Mucosa of gallbladder (tissue), 1 donor: ENCODE measurements at places on chromosomes 3 and 15. TPM values are rescaled to one million over a fixed set of nuclear protein-coding genes. Genes with fewer than 3 reads are reported as not detected.

DNA sequence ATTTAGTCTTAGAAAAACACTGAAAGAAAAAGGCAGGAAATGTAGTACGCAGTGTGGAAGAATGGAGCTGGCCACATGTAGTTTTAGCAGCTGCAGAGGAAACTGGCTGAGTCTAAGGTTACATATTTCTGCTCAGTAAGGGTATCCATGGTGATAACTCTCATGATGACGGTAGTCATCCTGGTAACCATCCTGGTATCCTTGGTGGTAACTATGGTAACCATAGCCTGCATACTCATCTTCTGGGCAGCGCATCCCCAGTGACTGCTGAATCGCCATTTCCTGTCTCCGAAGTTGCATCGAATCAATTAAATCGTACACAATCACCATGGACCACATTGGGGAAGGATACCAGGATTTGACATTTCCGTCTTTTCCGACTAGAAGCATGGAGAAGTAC lies 35.7 kb downstream of the CCDC80 start:
- DNase-seq: no peak

DNA sequence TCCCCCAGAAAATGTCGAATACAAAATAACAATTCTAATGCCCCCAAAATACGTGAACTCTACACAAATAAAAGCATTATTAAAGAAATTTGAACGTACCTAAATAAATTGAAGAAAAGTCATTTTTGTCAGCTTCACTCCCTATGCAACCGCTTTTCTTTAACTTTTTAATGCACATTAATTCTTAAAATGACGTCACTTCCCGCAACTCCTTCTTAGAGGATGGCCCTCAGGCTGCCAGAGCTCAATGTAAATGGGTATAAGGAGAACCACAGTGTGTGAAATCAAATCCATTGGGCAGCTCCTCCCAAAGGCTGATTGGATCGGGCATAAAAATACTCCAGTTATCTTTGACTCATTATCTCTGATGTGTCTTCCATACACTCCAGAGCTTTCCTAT lies 736.9 kb downstream of the GBE1 start:
- DNase-seq: no peak

Gene RAD18
- 8.8 TPM for total RNA-seq

Gene KCNAB1
- total RNA-seq: 1.6 TPM

Gene CYP1A1
- 13.8 TPM for total RNA-seq

GRCh38 chr15:78766041-78766440 lies 45.2 kb downstream of the ADAMTS7 start:
- no peak for DNase-seq

Gene ZMYND10
- 2.2 TPM for total RNA-seq

Gene MAGEL2
- total RNA-seq: 0.40 TPM

DNA sequence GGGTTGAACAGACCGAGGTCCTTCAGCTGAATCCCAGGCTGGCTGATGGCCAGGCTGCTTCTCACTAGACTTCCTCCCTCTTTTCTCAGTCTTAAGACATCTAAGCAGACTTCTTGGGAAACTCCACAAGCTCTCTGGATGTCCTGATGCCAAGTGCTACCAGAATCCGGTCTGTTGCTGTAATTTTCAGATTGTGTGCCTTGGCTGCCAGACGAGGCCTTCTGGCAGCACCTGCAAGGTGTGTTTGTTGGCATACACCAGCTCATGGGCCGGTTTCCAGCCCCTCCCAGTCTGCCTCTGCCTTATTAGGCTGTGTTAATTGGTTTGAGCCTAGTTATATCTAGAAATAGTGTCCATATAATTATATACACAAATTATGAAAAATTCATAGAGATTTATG lies 120.6 kb downstream of the TNIK start:
- peak; percentile 80 for DNase-seq

- no peak for DNase-seq
These were observed 614.4 kb downstream of the FHIT start for GRCh38 chr3:60636846-60637245.

Gene ERICH6
- 0.09 TPM for total RNA-seq

GRCh38 chr3:12758025-12758781 lies 856 bp downstream of the TMEM40 start:
- DNase-seq: no peak

DNA sequence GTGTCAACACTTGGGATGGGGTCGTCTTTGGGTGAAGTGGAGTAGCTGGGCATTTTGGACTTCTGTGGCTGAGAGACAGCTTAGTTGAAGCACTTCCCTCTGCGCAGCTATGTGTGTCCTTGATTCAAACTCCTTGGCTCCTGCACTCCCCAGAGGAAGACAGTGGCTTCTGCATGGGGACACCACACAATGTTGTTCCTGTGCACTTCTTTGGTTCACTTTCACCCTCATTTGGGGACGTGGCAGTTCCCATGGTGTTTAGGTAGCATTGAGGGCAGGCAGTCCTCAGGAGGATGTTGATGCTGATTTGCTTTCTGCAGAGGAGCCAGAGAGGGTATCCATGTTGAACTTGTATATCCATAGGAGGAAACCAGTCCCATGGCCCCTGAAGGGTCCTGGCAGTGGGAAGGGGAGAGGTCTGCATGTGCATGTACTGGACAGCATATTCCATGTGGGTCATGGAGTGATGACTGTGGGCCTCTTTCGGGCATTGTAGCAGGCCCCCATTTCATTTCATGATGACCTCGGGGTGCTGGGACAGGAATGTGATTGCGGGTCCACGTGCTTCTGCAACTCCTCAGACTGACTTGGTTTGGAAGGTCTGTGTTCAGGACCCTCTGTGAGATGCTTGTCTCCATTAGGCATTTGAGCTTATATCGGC lies 135.4 kb downstream of the SNRPN start:
- DNase-seq: peak; percentile 9

GRCh38 chr15:23760024-23760423 lies 72.9 kb upstream of the NDN start:
- DNase-seq: no peak

Gene TGM5
- total RNA-seq: 0.26 TPM

DNA sequence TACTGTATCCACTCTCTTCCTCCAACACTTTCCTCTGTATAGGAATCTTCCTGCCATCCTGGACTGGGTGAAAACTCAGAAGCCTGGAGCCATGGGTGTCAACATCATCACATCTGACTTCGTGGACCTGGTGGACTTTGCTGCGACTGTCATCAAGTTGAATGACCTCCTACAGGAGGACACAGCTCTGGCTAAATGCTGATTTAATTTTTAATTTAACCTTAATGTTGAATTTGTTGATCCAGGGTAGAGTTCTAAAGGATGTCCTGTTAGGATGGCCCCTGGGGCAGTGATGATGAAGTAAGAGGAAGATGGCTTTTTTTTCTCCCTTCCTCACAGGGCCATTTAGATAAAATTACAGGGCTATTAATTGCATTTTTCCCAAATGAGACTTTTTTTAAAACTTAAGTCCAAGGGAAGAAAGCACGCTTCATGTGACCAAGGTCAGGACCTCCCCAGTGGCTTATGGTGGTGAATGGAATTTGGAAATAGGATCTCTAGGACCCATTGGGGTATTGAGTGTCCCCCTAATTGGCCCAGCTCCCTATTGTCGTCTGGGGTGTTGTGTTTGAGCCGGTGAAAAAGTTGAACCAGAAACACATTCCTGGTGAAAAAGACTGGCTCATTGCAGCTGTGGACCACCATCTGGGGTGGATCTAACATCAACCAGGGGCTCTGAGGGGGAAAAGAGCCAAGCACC lies 125.7 kb upstream of the ZBED2 start:
- DNase-seq: no peak

DNA sequence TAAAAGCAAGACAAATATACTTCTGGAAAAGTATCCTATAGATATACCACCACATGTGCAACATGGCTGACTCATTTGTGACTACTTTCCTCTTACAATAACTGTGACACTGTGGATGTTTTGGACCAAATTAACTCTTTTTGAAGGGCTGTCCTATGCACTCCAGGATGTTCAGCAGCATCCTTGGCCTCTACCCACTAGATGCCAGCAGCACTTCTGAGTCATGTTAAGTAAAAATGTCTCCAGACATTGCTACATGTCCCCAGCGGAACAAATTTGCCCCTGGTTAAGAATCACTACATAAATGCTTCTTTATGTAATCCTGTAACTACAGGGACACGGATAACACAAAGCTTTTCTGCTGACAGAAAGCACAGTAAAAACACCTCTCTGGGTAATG lies 32.0 kb downstream of the RUVBL1 start:
- no peak for DNase-seq

DNA sequence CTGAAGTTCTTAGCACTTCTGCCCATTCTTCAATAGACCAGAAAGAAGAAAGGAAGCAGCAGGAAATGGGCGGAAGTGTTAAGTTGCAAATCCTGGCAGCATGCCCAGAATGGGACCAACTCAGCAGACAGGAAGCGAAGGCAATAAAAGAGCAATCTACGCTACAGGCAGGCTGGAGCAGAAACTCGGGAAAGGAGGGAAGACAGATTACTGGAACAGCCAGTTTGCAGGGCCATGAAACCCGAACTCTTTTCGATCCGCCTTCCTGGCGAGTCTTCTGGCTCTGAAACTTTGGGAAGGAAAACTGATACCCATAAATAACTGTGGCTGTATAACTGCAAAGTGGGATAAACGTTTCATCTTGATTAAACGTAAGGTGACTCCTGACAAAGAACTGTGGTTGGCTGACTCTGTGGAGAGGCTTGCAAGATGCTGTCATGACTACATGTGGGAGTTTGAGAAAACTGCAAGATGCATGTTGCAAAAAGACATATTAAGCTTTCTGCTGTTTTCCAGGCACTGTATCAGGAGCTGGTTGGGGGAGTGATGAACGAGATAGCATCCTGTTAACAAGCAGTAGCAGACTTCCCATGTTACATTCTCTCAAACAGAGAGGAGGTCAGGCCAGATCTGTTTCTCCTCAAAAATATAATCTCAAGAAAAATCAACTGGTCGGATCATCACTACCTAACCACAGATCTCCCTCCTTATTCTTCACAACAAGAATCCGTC lies 67.8 kb downstream of the FMN1 start:
- DNase-seq: peak; percentile 54

Gene FILIP1L
- 142 TPM for total RNA-seq

Gene HTR3D
- total RNA-seq: not detected

Gene RLBP1
- total RNA-seq: not detected

DNA sequence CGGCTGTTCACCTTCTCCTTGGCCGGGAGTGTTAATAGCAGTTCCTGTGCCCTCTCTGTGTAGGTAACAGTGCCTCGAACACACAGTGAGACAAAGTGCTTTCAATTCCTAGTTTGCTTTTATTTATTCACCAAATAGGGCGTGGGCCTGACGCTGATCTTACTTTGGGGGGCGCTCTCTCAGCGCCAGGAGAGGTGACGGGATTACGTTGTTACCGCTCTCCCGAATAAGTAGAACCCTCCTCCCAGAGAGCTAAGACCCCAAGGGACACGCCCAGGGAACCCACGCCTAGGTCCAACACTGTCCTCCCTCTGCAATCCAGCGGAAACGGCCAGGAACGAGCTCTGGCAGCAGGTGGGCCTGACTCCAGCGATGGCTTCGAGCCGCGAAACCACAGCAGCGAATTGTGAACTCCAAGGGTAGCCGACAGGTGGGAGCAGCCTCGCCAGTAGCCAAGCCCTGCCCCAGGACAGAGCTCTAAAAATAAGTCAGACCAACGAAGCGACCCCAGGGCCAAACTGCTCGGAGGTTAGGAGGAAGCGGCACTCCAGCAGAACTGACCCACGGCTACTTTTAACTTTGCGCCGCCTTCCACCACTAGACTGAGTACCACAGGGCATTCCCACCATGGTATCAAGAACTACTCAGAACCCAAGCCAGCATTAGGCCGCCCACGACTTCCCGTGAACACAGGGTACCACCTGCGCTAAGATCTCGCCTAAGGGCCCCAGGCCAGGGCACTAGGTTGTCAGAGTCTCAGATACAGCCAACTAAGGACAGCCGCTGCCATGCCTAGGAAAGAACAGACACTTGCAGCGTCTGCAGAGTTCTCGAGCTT lies 1.6 kb upstream of the SIN3A start:
- DNase-seq: peak; percentile 38

DNA sequence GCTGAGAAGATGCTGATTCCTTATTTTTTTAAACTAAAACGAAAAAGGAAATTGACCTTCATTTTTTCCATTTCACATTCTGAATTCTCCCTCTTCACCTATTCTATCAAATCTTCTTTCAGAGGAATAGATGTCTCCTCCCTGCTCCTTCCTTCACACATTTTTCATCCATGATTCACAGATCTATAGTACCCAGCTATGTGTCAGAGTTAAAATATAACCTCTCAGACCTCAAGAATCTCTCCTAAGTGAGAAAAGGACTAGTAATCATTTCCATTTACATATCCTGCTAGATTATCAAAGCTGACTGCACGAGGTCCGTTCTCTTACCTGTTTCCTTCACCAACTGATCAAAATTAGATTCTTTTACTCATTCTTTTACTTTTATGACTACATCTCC lies 1297.6 kb upstream of the ALCAM start:
- DNase-seq: no peak

- no peak for DNase-seq
These were observed 6.6 kb downstream of the CBLB start for GRCh38 chr3:105862217-105862616.

Gene LTF
- total RNA-seq: 0.83 TPM

DNA sequence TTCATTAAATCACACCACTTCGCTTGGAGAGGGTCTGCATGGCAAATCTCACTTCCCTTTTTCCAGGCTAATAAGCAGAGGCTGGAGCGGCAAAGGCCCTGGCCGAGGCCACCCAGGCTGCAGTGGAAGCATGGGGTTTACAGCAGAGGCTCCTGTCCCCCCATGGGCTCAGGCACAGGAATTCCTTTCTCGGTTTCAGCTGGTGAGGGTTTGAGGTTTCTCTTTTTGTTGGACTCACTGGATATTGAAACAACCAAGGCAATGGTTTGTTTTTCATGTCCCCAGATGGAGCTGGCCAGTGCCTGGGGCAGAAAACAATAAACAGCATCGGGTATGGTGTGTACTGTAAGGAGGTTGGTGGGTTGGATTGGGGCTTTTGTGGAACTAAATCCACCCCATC lies 175.6 kb upstream of the RASGRP1 start:
- no peak for DNase-seq

DNA sequence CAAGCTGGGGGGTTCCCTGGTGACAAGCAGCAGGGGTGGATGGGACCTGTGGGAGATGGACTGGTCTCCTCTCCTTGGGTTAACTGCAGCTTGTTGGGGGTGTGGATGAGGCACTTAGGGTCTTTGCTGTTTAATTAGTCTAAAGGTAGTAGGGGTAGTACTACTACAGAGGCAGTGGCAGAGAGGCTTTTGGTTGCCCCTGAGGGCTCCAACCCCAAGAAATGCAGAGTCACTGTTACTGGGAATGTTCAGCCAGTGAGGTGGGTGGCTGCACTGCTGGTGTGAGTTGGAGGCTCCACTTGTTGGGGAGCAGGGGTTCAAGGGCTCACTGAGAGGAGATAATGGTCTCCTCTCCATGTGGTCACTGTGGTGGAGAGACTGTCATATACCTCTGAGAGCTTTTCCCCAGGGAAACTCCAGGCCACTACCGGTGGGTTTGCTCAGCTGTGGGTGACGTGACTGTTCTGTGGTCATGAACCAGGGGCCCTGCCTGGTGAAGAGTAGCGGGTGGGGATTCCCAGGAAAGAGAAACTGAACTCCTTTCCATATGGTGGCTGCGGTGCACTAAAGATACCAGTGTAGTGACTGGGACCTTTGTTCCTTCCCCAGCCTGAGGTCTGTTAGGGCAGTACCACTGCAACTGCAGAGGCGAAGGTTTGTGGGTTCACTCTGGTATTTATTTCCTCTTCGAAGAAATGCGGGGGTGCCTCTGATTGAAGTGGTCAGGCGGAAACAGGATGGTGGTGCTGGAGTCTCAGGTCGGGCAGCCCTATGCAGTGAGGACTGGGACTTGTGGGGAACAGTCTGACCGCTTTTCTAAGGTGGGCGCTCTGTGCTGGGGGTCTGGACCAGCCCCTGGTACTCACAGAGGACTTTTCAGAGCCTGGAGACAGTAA lies 68.9 kb upstream of the TNFSF10 start:
- no peak for DNase-seq
